ENCODE measurements at places on chromosomes 2 and 18.

- DNase-seq = no peak
Observed at GRCh38 chr2:182187130-182187529, 201.5 kb downstream of the PPP1R1C start.

DNA sequence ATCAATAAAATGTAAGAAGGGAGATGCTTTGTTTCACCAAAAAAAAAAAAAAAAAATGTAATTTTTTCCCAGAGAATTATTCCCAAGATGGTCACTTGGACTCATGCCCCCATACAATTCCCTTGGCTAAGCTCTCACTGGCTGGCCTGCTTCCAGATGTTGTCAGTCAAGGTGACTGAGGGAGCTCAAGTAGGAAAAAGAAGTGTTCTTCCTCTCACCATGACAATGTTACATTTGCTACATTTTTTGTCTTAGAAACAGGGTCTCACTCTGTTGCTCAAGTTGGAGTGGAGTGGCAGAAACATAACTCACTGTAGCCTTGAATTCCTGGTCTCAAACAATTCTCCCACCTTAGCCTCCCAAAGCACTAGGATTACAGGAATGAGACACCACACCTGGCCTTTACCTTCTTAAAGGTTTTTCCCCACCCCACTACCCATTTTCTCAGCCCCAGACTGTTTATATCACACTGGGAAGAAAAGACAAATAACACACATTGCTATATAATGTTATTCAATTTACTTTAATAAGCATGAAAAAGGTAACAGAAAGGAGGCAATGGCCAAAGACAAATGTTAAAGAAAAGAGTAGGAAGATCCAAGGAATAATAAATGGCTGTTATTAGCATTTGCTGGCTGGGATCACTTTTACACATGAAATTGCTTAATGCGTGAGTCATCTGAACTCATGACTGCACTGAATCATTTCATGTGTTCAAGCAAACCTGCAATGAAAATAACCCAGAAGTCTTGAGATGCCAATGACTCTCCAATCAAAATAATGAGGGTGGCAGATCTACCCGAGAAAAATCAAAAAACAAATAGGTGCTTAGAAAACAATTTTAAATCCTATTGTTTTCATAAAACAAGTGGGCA is 45.2 kb downstream of the ACVR1 start:
- DNase-seq = no peak

- no peak for DNase-seq
Observed at GRCh38 chr2:149467436-149467835, 120.1 kb downstream of the MMADHC start.

- DNase-seq = no peak
Observed at GRCh38 chr2:197268786-197269584, 41.6 kb downstream of the ANKRD44 start.

DNA sequence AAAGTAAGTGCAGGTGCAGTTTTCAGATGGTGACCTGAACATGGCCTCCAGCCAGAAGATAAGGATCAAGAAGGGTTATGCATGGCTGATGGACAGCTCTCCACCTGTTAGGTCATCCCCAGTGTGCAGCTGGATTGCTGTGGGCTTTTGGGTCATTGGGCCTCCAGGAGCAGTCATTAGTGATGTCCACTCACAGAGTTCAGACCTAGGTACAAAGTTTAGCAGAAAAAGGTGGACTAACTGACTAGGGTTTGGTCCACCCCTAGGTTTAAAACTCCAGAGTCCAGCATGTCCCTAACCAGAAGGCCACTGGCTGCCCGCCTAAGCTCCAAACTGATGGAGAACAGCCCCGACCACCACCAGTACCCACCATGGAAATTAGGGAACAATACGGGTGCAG is 18.3 kb upstream of the SULT1C2 start:
- no peak for DNase-seq
